Islet precursor cell (in vitro differentiated cells): ENCODE measurements at places on chromosomes 11 and 22.
A peak's percentile ranks its signal among the peaks of the same experiment; 100 is the strongest.

- DNase-seq = no peak
Observed at GRCh38 chr11:70590356-70590991, 192.1 kb downstream of the CTTN start.

DNA sequence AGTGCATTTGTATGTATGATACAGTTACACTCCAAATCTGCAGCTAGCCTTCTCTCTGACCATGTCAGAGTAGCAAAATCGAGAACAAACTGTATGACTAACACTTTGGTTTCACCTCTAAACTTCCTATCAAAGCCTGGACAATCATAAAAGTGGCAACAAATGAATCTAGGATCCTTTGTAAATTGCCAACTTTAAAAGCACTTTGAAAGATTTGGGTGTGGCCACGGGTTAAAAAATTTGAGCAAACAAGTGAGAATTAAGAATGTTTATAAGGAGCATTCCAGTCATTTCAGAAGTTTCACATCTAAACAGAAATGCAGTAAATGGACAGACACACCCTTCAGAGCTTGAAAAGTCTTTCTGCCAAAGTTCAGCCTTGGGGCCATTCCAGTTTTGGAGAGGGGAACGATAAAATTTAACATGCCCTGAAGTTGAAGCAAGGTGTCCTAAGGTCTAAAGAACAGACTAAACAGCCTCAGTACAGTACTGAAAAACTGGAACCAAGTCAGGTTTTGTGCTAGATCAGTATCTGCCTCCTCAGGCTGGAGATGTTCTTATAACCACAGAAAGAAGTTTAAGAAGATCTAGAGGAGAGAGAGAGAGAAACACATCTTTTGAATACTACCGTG lies 181.9 kb upstream of the BDNF start:
- no peak for DNase-seq

DNA sequence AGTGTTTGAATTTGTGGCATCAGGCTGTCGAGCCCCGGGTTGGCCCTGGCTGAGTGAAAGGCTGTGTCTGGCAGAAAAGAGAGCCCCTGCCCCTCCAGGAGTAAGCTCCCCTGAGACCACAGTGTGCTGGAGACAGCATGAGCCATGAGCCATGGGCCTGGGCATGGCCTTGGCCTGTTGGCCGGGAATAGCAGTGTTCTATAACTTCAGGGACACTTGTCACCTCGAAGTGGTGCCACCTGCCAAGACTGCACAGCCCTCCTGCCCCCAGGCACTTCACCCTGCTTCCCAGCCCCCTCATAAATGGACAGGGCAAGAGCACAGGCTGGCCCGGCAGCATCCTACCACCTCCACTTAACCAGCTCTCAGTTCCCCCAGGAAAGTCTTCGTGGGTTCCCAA lies 20.7 kb upstream of the SUSD2 start:
- no peak for DNase-seq

- DNase-seq = no peak
Observed at GRCh38 chr11:91174193-91174592, 951.3 kb upstream of the CHORDC1 start.

GRCh38 chr11:57881647-57882046 lies 120.0 kb downstream of the CTNND1 start:
- no peak for DNase-seq

DNA sequence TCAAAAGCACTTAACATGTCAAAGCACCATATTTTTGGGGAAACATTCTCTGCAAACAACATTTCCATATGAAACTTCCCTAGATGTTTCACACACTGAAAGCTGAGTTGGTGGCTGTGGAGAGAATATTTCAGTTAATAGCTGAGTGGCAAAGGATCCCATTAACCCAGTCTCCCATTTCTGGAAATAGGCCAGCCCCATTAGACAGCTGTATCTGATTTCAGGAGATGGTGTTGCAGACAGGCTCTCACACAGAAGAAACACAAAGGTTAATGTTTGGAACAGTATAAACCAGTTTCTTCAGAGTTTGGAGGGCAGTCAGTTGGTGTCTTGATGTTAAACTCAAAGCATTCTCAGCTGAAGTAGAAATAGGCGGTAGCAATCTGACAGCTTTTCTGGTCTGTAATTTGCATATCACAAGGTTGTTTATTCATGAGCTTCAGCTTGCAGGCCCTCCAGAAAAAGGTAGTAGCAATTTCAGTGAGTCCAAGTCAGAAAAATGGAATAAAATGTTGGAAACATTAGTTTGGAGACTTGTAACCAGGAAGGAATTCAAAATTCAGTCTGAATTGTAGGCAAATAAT lies 15.5 kb upstream of the ZBTB44 start:
- no peak for DNase-seq

DNA sequence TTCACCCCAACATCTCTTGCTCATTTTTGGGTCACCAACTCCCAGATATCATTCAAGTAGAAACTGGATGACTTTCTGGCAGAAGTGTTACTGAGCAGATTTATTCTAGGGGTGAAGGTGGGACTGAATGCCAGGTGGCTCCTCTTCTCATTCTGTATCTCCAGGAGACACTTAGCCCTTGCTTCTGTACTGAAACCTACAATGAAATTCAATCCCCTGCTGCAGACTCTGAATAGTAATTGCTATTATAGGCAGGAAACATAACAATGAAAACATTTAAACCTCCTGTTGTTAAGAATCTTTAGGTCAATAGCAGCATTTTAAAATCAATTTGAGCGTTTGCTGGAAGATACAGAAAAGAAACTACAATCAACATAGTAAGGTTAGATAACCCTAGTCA lies 879.4 kb upstream of the TENM4 start:
- DNase-seq = no peak

DNA sequence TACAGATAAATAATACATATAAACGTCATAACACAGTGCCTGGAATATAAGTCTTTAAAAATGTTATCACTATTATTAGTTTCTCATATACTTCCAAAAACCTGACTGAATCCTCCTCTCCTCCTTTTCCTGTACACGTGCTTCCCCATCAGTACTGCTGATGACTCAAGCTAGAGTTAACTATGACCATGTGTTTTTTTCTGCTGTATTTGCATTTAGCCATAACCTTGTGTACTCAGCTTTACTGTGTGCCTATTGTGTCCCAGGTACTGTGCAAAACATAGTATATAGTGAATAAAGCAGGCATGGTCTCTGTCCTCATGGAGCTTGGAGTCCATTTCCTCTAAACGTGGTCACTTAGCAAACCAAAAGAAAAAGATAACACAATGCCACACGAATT lies 56.5 kb upstream of the ARHGAP32 start:
- DNase-seq = no peak

DNA sequence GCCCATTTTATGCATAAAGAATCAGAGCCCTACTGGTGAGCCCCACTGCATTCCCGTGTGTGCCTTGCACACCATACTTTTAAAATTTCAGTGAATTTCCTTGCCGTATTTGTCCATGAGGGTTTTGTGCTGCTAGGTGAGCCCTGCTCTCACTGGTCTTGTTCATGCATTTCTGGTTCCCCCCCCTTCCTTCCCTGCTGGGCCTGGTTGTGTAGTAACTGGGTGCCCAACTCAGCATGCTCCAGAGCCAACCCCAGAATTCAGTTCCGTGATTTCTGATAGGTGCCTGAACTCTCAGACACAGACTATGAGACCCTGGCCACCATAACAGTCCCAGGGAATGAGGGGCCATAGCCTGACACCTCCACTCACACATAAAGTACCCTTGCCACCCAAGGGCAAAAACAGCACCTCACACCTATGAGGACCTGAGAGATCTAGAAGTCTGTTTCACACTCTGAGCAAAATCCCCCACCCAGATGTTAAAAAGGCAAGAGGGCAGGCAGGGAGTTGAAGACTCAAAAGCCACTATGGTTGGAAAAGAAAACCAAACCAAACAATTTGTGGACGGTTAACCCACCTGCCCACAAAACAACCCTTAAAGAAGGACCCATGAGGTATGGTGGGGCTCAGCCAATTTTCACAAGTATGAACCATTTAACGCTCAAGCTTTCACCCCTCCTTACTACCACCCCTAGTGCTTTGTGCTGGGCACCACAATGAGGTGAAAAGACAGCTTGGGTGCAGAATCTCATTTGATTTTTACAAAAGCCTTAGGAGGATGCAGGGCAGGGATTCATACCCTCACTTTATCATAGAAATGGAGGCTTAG lies 16.8 kb upstream of the IL10RA start:
- DNase-seq = no peak

- no peak for DNase-seq
Observed at GRCh38 chr11:78791254-78791653, 216.6 kb upstream of the NARS2 start.

DNA sequence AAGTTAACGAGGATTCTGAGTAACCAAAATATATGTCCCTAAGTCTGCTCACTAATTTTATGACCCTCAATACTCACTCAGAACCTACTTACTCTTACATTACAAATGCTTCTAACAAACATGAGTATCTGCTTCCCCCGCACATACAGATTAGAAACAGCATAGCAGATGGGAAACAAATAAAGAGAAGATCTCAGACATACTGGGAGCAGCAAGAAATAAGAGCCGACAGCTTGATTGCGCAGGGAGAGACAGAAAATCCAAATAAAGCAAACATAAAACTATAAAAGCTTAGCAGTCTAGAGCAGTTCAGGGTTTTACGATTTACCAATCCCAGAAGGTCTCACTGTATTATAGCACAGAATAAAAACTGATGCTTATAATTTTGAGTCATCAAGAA lies 89.1 kb upstream of the DBX1 start:
- no peak for DNase-seq

DNA sequence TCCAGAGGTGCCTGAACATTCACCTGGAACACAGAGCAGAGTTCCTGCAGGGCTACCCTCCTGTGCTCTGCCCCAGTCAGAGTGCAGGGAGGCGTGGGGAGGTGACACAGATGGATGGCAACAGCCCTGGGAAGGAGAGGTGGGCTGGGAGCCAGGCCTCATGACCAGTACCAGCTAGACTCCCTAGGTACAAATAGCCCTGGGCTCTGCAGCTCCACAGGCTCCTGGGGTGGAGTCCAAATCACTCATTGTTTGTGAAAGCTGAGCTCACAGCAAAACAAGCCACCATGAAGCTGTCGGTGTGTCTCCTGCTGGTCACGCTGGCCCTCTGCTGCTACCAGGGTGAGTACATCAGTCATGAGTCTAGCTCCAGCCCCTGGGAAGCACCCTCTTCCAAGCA lies at the start of gene SCGB1D2:
TSS of gene SCGB1D2 (plus strand) at position 219 of the 400 bp plus-strand sequence. CDS start at position 288, 69 bp downstream.
- peak; percentile 62 for DNase-seq
